ENCODE measurements at places on chromosomes 5 and 9. TPM values are rescaled to one million over a fixed set of nuclear protein-coding genes. Genes with fewer than 3 reads are reported as not detected.
A peak's percentile ranks its signal among the peaks of the same experiment; 100 is the strongest.

Gene SPTLC1
- total RNA-seq = 102 TPM

Gene PLPP7
- 0.13 TPM for total RNA-seq

Gene NUTM2G
- total RNA-seq = not detected

Gene SPINK7
- not detected for total RNA-seq

DNA sequence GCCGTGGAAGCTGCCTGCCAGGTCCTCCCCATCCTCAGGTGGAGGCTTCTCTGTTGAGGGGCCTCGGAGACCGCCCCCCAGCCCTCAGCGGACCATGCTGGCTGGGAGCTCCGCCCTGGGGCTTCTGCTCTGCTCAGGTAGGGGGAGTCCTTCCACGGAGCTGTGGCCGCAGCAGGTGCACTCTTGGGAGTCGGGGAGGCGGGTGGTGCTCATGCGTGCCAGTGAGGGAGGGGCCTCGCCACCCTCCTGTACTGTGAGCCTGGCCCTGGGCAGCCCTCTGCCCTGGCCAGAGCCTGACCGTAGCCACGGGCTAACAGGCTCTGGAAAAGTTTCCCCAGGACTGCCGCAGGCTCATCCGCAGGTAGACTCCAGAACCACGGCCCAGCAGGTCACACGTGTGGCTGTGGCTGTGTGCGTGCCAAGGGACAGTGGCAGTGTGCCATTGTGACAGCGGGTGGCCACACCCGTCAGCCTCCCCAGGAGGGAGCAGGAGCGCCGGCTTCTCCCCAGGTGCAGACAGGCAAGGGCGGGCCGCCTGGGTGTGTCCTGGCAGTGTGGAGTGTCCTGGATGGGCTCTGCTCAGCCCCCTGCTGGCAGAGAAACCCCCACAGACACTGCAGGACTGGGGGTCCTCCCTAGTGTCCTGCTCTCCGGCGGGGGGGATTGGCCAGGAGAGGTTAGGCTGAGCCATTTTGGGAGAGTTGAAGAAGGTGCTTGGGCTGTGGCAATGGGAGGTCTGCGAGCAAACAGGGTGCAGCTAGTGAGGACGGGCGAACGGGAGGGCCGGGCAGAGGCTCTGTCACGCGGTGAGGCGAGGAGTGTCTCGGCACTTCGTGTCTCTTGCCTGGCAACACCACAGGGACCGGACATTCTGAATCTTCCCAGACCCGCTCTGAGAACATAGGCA is 29.5 kb downstream of the TPPP start:
- H3K4me1 ChIP-seq = no peaks in the 10 kb centered on the region
- H3K4me3 ChIP-seq = no peak overlapping the region
- DNase-seq = no peak
- H3K36me3 ChIP-seq = no peaks in the 10 kb centered on the region

Gene SIT1
- not detected for total RNA-seq

- peaks cover 14% of the 10 kb centered on the region for H3K4me1 ChIP-seq
- H3K27ac ChIP-seq = no peak overlapping the region
- no peaks in the 10 kb centered on the region for H3K27me3 ChIP-seq
Measured at GRCh38 chr5:115431116-115431515, 113.5 kb downstream of the FEM1C start.

- no peak for DNase-seq
- no peaks in the 10 kb centered on the region for H3K27me3 ChIP-seq
- no peak overlapping the region for H3K27ac ChIP-seq
- no peak overlapping the region for H3K4me3 ChIP-seq
Measured at GRCh38 chr5:3201941-3202340, 393.7 kb upstream of the IRX1 start.

GRCh38 chr5:88393716-88394535 is 125.3 kb upstream of the TMEM161B start:
- no peaks in the 10 kb centered on the region for H3K4me1 ChIP-seq
- H3K27me3 ChIP-seq = no peaks in the 10 kb centered on the region
- H3K36me3 ChIP-seq = no peaks in the 10 kb centered on the region
- H3K27ac ChIP-seq = no peak overlapping the region

DNA sequence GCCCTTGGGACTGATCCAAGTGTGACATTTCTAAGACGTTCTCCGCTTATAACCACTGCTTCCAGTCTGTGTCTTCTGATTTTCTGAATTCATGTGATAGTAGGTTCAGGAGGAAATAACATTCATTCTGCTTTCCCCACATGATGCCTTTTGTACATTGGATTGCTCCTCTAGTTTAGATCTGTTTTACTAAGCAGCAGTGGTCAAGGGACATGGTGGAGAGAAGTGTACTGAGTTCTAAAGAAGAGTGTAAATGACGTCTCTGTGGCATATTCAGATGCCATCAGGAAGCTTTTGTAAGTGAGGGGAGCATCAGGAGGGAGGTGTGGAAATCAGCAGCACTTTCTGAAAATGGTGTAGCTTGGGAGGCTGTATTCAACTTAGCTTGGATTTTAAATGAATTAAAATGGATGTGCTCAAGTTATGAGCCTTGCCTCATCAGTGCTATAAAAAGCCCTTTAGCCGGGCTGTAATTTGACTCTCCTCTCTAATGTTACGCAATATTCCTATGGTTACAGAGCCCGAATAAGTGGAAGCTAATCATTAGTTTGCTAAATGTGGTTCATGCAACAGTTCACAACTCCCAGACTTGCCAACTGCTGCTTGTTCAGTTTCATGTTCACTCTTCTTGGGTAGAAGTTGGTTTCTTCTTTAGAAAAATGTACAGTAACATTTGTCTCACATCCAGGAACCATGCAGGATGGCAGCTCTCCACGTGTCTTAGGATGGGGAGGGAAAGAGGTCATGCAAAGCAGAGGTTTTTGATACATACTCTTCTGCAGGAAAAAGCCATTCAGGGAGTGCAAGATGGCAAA is 281.3 kb downstream of the ARHGAP26 start:
- peak overlapping the region; percentile 36 for H3K4me3 ChIP-seq
- peaks cover 33% of the 10 kb centered on the region for H3K4me1 ChIP-seq
- H3K36me3 ChIP-seq = no peaks in the 10 kb centered on the region
- no peaks in the 10 kb centered on the region for H3K27me3 ChIP-seq

Gene RAI14
- total RNA-seq = 120 TPM

Gene CNOT8
- 91.8 TPM for total RNA-seq

DNA sequence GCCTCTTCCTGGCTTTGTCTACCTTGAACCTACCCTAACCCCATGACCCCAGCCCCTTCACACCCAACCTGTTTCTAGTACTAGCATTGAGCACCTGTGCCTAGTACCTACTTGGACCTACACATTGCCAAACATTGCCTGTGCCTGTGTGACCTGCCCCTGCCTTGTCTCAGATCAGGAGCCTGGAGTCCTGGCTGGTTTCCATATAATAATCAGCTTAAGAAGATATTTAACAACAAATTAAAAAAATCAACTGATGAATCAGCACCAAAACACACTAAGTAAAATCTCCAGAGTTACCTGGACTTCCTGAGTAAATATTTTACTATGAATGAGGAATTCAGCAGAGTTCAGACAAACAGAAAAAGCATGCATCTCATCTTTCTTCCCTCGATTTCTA is 17.7 kb downstream of the LPAR1 start:
- no peak for DNase-seq
- no peak overlapping the region for H3K27ac ChIP-seq
- H3K4me3 ChIP-seq = no peak overlapping the region
- no peaks in the 10 kb centered on the region for H3K36me3 ChIP-seq

DNA sequence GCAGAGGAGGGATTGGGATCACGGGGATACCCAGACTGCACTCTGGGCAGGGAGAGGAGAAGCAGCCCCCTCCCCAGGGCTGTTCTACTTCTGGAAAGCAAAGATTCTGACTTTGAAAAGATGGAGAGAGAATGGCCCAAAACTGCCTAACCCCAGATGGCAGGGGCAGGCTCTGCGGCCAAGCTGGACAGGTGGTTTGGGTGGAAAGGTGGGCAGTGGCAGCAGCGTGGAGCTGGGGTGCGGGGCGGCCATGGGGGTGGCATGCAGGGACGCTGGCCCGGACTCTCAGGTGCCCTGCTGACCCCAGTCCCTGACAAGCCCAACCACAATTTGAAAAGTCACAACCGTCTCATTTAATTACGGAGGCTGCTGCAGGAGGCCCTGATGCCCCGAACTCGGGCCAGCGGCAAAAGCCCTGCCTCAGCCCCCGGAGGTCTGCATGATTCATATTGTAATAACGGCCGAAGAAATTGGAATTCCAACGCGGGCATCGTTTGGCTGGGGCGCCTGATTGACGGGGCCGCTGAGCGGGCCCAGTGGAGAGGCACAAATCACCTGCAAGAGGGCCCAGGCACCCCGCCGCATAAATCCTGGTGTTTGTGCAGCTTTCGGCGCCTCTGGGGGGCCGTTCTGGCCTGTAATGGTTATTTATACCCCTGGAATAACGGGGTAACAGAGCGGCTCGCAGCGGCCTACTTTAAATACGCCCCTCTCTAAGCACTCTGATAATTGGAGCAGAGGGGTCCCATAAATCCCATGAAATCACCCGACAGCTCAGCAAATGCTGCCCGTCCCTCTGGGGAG is 41.8 kb upstream of the FCN2 start:
- no peaks in the 10 kb centered on the region for H3K4me1 ChIP-seq
- H3K27ac ChIP-seq = no peak overlapping the region
- H3K36me3 ChIP-seq = peaks cover 47% of the 10 kb centered on the region
- H3K4me3 ChIP-seq = no peak overlapping the region
- H3K27me3 ChIP-seq = no peaks in the 10 kb centered on the region

DNA sequence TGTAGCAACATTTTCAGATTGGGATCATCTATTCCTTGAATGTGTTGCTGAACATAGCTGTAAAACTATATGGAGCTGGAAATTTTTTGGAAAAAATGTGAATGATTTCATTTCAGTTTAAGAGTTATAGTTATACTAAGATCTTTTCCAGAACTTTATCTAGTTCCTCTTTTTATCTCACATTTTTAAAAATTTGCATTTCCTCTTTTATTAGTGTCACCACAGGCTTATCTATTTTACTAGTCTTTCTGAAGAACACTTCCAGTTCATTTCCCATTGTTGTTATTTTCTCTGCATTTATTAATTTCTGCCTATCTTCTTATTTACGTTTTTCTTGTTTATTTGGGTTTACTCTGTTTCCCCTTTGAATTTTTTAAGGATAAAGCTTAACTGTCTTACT is 46.0 kb upstream of the FSTL4 start:
- no peaks in the 10 kb centered on the region for H3K36me3 ChIP-seq
- H3K27me3 ChIP-seq = peaks cover 3% of the 10 kb centered on the region

Gene STK32A
- total RNA-seq = 1.3 TPM

DNA sequence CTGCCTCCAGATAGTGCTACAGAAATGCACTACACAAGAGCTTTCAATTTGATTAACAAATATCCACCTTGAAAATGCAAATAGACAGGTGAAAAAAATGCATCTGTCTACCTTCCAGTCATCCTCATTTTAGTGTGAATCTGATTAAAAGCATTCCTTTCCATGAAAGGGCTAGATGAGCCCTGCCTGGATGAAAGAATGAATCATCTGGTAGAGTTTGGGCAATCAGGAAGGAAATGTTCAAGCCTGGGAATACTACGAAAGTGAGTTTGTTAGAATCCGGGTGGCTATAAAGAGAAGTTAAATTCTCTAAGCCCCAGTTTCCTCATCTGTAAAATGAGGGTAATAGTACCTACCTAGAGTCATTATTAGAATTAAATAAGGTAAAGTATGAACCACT is 142.6 kb downstream of the FAM114A2 start:
- no peak overlapping the region for H3K27ac ChIP-seq
- H3K36me3 ChIP-seq = no peaks in the 10 kb centered on the region
- H3K27me3 ChIP-seq = no peaks in the 10 kb centered on the region
- H3K4me1 ChIP-seq = peaks cover 31% of the 10 kb centered on the region

GRCh38 chr5:127353796-127354195 is 63.2 kb downstream of the MEGF10 start:
- no peaks in the 10 kb centered on the region for H3K36me3 ChIP-seq
- H3K27me3 ChIP-seq = no peaks in the 10 kb centered on the region
- H3K4me1 ChIP-seq = peaks cover 15% of the 10 kb centered on the region
- H3K27ac ChIP-seq = no peak overlapping the region
- H3K4me3 ChIP-seq = no peak overlapping the region
- DNase-seq = no peak

GRCh38 chr5:118580949-118581348 is 407.4 kb downstream of the DTWD2 start:
- no peak overlapping the region for H3K4me3 ChIP-seq
- no peaks in the 10 kb centered on the region for H3K27me3 ChIP-seq
- H3K36me3 ChIP-seq = no peaks in the 10 kb centered on the region
- H3K4me1 ChIP-seq = no peaks in the 10 kb centered on the region
- DNase-seq = peak; percentile 59

GRCh38 chr5:59040024-59040803 is 457.3 kb downstream of the RAB3C start:
- no peaks in the 10 kb centered on the region for H3K36me3 ChIP-seq
- H3K4me3 ChIP-seq = peak overlapping the region; percentile 88
- peaks cover 50% of the 10 kb centered on the region for H3K4me1 ChIP-seq
- H3K27me3 ChIP-seq = no peaks in the 10 kb centered on the region
- H3K27ac ChIP-seq = no peak overlapping the region

Gene SMIM33
- not detected for total RNA-seq

Gene CDH9
- total RNA-seq = not detected

DNA sequence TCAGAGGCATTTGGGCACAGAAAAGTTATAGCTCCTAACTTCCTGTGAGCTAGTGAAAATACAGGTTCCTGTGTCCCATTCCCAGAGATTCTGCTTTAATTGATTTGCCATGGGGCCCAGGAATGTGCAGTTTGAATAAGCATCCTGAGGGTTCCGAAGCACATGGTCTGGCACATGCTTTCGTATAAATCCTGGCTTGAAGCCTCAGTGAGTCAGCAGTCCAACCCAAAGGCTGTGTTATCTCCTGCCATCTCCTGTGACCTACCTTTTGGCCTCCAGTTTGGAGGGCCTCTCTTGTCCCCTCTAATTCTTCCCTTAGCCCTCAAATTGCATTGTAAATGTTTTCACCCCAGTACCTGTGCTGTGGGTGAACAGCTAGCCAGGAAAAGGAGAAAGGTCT is 183.8 kb downstream of the NR3C1 start:
- H3K4me1 ChIP-seq = peaks cover 6% of the 10 kb centered on the region
- DNase-seq = peak; percentile 38
- H3K27me3 ChIP-seq = no peaks in the 10 kb centered on the region
- no peaks in the 10 kb centered on the region for H3K36me3 ChIP-seq
- H3K4me3 ChIP-seq = no peak overlapping the region
- H3K27ac ChIP-seq = no peak overlapping the region

DNA sequence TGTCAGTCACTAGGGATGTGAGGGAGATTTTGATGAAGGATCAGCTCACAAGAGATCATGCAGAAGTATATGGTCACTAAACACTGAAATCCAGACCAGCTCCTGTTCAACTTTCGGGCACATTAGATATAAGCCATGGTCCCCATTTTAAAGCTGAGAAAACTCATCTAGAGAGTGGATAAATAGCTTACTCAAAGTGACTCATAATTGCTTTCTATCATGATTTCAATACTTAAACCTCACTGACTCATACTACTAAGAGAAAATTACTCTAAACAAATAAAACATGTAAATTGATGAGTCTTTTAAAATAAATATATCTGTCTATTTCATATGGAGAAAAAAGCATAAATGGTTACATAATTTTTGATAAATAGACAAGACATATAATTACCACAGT is 567.7 kb downstream of the TLR4 start:
- H3K27ac ChIP-seq = no peak overlapping the region
- no peak for DNase-seq
- no peaks in the 10 kb centered on the region for H3K4me1 ChIP-seq
- no peak overlapping the region for H3K4me3 ChIP-seq
- no peaks in the 10 kb centered on the region for H3K27me3 ChIP-seq

Gene MED27
- 21.4 TPM for total RNA-seq
